ENCODE measurements at places on chromosomes 13 and 19. TPM values are rescaled to one million over a fixed set of nuclear protein-coding genes. Genes with fewer than 3 reads are reported as not detected.

DNA sequence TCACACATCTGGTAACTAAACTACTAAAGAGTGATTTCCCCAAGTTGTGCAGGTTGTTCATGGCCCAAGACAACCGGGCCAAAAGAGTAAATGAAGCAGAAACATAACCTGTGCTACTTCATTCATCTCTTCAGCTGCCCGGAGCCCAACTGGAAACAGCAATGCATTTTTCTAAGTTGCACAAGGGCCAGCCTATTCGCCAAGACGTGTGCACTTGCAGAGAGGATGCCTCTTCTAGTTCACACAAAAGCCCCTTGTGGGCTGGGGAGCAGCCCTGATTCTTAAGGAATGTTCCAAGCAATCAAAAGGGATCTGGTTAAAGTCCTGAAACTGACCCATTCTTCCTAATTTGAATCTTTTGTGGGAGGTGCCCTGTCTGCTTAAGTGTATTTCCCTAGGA, 275.8 kb downstream of the SHISA2 start:
- DNase-seq, result no peak
- peaks cover 4% of the 10 kb centered on the region for H3K4me1 ChIP-seq
- no peak overlapping the region for H3K27ac ChIP-seq
- peaks cover 14% of the 10 kb centered on the region for H3K27me3 ChIP-seq

DNA sequence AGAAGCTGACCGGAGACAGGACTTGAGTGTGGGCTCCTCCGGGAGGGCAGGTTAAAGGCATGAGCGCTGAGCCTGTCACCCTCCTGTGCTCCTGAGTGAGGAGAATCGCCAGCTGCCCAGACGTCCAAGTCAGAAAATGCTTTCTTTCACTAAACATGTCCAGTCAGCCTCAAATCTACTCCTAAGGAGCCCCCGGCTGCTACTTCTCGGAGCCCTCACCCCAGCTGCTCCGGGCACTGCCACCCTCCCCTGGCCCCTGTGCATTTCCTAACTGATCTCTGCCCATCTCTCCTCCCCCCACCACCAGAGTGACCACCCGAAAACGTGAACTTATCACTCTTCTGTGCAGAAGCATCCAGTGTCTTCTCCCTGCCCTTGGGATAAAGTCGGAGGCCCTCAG, 277.5 kb upstream of the SOX1 start:
- no peaks in the 10 kb centered on the region for H3K27me3 ChIP-seq
- no peak overlapping the region for H3K27ac ChIP-seq
- no peaks in the 10 kb centered on the region for H3K36me3 ChIP-seq

DNA sequence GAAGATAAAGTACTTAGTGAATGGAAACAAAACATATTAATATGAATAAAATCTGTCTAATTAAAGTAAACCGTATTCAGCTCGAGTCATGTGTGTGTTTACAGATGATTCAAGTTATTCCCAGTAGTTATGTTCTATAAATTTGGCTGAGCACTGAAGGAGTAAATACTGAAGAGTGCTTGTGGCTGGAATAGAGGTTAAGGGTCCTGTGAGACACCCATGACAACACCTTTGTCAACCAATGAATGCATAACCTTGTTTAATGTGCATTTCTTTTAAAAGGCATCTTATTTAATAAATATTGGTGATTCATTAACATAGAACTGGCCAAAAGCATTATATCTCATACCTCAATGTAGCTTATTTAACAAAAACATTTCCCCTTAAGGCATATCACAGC, 577.8 kb upstream of the SLITRK5 start:
- DNase-seq, result no peak
- no peaks in the 10 kb centered on the region for H3K27me3 ChIP-seq

- no peak overlapping the region for H3K27ac ChIP-seq
- H3K4me3 ChIP-seq, result no peak overlapping the region
- no peaks in the 10 kb centered on the region for H3K36me3 ChIP-seq
- H3K4me1 ChIP-seq, result no peaks in the 10 kb centered on the region
- DNase-seq, result no peak
- no peaks in the 10 kb centered on the region for H3K27me3 ChIP-seq
These were observed 284.0 kb downstream of the OXGR1 start for GRCh38 chr13:96710166-96710862.

DNA sequence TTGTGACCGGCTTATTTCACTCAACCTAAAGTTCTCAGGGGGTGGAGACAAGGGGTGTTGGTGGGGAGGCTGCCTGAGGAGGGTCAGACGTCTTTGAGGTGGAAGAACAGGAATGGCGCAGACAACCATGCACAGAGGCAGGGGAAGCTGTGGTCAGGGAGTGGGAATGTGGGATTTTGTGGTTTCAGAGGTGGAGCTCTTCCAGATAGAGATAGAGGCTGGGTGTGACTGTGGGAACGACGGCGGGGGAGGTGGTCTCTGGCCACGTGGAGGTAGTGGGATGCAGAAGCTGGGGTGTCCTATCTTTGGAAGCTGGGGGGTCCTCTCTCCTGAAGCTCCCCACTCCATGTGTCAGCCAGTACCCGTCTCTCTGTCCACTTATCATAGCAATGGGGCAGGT, 7.8 kb upstream of the KLK14 start:
- no peak for DNase-seq
- no peak overlapping the region for H3K4me3 ChIP-seq
- no peak overlapping the region for H3K27ac ChIP-seq
- no peaks in the 10 kb centered on the region for H3K27me3 ChIP-seq

DNA sequence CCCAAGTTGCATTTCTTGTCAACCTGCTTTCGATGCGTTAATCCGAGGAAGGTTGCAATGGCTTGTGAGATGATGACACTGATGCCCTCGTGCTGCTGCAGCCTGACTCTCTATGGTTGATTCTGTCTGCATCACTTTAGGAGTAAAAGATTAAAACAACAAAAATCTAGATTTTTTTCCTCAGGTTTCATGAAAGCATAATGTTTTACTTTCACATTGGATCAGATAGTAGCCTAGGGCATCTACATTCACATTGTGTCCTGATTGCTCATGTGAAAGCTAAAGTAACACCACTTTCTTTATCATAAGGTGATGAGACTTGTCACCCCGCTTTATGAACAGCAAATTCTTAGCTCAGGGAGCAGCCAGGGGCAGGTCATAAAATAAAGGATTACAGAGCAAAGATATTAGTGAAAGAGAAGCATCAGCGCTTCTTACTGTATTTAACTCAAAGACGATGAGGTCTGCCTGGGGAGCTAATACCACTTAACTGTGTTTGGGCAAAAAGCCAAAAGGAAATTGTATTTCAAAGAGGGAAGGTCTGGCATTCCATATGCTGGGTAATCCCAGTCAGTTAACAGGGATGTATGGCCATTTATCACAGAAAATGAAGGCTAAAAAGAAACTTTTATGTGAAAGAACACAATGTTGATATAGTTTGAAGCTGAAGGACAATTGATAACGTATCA, 270.5 kb downstream of the GPC6 start:
- no peaks in the 10 kb centered on the region for H3K36me3 ChIP-seq
- H3K4me3 ChIP-seq, result no peak overlapping the region
- no peak for DNase-seq
- H3K27me3 ChIP-seq, result peaks cover 10% of the 10 kb centered on the region

DNA sequence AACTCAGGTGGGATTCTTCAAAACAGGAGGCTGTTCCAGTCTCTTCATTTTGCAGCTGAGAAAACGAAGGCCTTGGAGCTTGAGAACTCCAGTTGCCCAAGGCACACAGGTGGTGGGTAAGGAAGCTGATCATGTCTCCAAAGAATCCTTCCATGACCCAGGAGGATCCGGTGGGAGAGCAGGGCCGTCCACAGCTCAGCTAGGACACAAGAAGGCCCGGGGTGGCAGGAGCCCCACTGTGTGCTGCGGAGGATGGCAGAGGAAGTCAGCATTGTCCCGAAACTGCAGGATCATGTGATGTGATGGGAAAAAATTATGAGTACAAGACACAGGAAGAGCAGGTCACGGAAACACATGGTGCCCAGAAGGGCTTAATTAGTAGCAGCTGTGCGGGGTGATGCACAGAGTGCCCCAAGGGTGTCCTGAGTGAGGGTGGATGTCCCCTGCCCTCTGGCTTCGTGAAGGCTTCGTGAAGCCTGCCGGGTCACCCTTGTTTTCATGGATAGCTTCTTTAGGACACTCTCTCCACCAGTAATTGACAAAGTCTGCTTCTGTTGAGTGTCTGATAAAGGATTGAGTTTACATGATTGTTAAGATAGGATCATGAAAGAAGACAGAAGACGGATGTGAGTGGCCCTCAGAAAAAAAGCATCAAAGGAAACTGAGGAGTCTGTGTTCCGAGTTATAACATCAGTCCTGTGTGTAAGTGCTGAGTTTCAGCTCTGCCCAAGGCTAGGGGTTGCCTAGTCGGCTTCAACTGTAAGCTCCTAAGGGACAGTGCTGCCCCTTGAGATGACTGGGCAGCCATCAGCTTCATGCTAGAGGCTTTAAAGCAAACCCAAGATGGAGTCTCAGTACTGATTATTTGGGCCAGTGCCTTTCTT, 33.8 kb upstream of the SACS start:
- H3K4me3 ChIP-seq, result peak overlapping the region; percentile 9
- peaks cover 27% of the 10 kb centered on the region for H3K27me3 ChIP-seq
- no peak overlapping the region for H3K27ac ChIP-seq

- H3K27me3 ChIP-seq, result peaks cover 24% of the 10 kb centered on the region
- no peak within 1 kb of the TSS for H3K27ac ChIP-seq
- peaks cover 2% of the 10 kb centered on the region for H3K36me3 ChIP-seq
- no peak for DNase-seq
These were observed at the start of gene CNN1 for GRCh38 chr19:11538232-11539036. TSS of gene CNN1 (plus strand) at chr19:11538851. CDS start at chr19:11538928, 77 bp downstream.

DNA sequence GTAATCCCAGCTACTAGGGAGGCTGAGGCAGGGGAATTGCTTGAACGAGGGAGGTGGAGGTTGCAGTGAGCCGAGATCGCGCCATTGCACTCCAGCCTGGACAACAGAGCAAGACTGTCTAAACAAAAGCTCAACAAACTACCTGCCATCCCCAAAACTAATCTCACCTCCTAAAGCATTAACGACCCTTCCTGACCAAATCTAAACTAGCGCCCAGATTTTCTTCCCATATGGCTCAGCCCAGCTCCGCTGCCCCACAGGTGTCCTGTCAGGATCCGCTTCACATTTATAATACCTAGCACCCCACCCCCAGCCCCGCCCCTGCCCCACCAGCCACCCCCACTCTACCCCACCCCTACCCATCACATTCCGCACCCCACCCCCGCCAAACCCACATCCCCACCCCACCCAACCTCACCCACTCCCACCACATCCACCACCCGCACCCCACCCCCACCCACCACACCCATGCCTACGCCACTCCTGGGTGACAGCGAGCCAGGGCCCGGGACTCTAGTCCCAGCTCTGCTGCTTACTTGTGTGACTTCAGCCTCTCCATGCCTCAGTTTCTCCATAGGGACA, 599 bp downstream of the C19orf12 start:
- DNase-seq, result peak; percentile 52
- peak overlapping the region; percentile 92 for H3K27ac ChIP-seq
- peaks cover 48% of the 10 kb centered on the region for H3K4me1 ChIP-seq
- no peaks in the 10 kb centered on the region for H3K36me3 ChIP-seq
- no peaks in the 10 kb centered on the region for H3K27me3 ChIP-seq

- no peak overlapping the region for H3K27ac ChIP-seq
- H3K4me1 ChIP-seq, result peaks cover 9% of the 10 kb centered on the region
- peaks cover 7% of the 10 kb centered on the region for H3K36me3 ChIP-seq
These were observed 329.5 kb downstream of the KCNRG start for GRCh38 chr13:50344717-50345116.

GRCh38 chr19:54461613-54462012, 2.0 kb downstream of the LENG9 start:
- H3K36me3 ChIP-seq, result peaks cover 10% of the 10 kb centered on the region
- H3K4me3 ChIP-seq, result peak overlapping the region; percentile 72
- H3K27ac ChIP-seq, result peak overlapping the region; percentile 92
- no peaks in the 10 kb centered on the region for H3K27me3 ChIP-seq

DNA sequence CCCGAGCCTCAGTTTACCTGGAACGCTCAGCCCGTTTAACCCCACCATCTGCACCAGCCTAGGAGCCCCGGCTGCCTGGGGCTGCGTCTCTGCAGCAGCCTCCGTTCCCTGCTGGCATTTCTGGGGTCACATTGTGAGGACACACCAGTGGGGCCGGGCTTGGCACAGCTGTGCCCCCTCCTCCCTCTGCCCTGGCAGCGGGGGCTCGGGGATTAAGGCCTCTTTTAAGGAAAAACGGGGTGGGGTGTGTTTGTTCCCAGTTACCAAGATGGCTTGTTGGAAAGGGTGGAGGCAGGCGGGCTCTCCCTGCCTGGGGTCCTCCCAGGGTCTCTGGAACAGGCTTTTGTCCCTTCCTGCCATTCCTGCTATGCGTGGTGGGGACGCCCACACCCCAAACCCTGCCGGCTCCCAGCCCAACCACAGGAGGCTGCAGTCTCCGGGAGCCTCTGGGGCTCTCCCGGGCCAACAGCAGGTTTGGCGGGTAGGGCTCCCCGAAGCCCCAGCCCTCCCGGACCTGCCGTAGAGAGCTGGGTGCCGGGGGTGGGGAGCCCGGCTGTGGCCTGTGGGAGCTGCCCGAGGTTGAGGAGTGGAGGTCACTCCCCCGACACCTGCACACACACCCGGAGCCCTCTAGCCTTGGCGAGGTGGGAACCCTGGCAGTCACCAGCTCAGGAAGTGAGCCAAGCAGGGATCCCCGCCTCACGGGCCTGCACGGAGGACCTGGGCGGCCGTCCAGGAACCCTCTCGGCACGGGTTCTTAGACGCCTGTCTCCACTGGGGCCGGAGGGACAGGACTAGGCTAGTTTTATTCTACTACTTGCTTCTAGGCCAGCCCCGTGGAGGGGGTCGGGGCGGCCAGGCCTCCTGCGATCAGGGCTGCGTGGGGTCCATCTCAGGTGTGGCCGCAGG, 36.9 kb downstream of the GADD45B start:
- no peaks in the 10 kb centered on the region for H3K36me3 ChIP-seq
- no peak overlapping the region for H3K27ac ChIP-seq
- DNase-seq, result no peak
- no peak overlapping the region for H3K4me3 ChIP-seq
- H3K4me1 ChIP-seq, result peaks cover 8% of the 10 kb centered on the region

DNA sequence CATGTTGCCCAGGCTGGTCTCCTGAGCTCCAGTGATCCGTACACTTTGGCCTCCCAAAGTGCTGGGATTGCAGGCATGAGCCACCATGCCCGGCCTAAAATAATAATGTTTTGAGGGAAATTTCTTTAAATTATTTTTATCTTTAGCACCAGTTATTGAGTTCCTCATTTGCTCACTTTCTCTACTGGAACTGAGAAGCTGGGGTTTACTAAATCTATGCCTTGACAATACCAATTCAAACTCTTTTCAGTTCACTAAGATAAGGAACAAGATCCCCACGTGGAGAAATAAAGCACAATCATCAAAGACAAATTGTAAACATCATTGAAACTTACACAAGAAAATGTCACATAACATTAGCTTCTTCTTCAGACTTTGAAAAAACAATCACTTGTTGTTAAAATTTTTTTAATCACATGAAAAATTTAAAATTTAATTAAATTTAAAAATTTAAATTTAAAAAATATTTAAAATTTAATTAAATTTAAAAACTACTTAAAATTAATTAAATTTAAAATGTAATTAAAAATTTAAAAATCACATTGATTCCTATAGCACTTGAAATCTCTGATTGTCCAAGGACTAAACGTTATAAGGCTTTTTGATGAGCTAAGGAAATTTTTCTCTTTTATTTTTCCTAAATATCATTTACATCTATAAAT, 25.2 kb upstream of the XPO4 start:
- H3K36me3 ChIP-seq, result no peaks in the 10 kb centered on the region
- no peaks in the 10 kb centered on the region for H3K27me3 ChIP-seq
- H3K4me3 ChIP-seq, result no peak overlapping the region
- no peak for DNase-seq
- H3K4me1 ChIP-seq, result peaks cover 2% of the 10 kb centered on the region

Gene GRIN2D
- 0.17 TPM for total RNA-seq

Gene SIGLEC5
- not detected for total RNA-seq
